ENCODE measurements at places on chromosomes 6 and 20.

GRCh38 chr20:61345656-61346055 lies 93.6 kb downstream of the CDH4 start:
- DNase-seq: no peak

GRCh38 chr6:144190080-144190479 lies 39.8 kb downstream of the STX11 start:
- DNase-seq: no peak

GRCh38 chr6:157270916-157271315 lies 52.4 kb downstream of the TMEM242 start:
- no peak for DNase-seq

DNA sequence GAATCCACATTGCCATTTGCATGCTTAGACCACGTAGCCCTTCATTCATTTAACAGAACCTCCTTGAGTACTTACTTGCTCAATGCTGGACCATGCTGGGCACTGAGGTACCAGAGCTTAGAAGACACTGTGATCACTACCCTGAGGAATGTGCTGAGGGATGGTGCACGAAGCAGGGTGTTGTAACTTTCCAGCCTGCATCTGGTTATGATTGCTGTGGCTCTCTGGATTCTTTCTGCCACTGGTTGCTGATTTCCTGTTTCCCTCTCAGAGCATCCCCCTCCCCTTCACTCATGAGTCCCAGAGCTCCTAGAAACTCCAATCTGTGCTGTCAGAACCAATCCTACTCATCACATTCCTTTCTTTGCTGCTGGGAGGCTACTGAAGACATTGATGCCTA lies 537.4 kb downstream of the PTPRT start:
- DNase-seq: no peak

DNA sequence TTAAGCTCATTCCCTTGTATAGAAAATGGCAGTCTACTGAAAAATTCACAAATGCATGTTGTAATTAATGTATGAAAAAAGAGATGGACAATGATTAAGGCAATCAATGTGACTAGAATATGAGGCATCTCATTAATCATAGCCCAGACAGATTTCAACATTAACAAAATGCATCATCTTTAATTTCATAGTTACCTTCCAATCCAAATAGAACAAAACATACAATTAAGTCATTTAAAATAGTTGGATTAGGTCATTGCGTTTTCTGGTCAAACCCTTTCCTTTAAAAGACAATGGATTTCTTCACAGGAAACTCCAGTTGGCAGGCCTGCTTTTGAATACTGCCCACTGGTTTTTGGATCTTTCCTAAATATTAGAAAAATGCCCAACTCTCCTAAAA lies 203.9 kb downstream of the HAO1 start:
- DNase-seq: no peak

GRCh38 chr20:24425523-24426135 lies 43.8 kb upstream of the SYNDIG1 start:
- no peak for DNase-seq

DNA sequence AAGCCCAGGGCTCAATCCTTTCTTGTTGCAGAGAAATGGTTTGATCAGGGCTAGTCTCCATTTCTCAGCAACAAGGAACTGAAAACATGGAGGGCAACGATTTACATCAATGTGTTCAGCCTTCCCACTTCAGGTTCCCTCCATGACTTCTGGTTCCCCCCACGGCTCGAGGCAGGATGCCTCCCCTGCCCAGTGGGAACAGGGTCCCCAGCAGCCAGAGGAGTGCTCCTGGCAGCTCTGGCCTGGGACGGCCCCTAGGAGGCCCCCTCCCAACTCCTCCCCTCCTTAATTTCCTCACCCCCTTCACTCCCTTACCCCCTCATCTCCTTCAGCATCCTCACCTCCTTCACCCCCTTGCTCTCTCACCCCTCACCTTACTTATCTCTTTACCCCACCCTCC lies 283.8 kb downstream of the CDC5L start:
- no peak for DNase-seq

- DNase-seq: no peak
Measured at GRCh38 chr20:39190666-39191570, 228.8 kb downstream of the DHX35 start.

- peak; percentile 44 for DNase-seq
Measured at GRCh38 chr6:87483929-87484328, 11.2 kb downstream of the SLC35A1 start.

- DNase-seq: peak; percentile 26
Measured at GRCh38 chr6:143258945-143259344, 191.6 kb downstream of the ADAT2 start.

GRCh38 chr6:56526860-56527544 lies 115.7 kb downstream of the DST start:
- no peak for DNase-seq

DNA sequence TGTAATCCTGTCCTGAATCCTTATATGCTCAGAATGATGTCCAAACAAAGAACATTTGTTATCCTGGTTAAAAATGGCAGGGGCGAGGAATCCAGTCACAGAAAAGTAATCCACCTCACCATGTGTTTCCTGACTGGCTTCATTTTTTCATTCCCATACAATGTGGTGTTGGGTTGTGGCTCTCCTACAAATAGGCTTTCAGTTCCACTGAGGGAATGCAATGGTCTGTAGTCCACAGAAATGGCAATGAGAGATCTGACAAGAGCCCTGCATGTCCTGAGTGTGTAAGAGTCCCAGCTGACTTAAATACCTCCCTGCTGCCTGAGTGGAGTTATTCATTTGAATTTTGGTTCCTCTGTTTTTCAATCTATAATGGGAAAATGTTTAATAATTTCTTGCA lies 47.4 kb upstream of the FBXL4 start:
- no peak for DNase-seq

- DNase-seq: peak; percentile 1
Measured at GRCh38 chr6:116511424-116512110, at the start of gene CALHM5. Gene CALHM5, plus strand, starts transcription at chr6:116511639. Its CDS starts 58 bp downstream, at chr6:116511697.

DNA sequence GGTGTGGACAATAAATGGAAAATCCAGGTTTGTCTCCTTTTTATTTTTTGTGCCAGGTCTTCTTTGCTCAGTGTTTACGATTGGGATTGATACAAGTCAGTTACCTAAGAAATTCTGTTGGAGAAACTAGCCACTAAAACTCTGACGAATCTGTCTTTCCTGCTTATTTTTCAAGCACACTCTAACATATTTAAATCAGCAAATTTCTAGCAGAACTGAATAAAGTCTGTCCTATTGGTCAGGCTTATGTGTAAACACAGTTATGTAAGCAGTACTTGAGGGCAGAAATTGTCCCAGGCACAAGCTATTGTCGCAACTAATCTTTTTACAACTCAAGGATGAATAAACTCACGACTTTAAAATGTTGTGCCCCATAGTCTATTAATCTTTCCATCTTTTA lies 12.1 kb upstream of the EXOC2 start:
- DNase-seq: no peak

GRCh38 chr6:167826896-167827582 lies at the start of gene AFDN:
Gene AFDN, plus strand, starts transcription at chr6:167826911. Its CDS starts 222 bp downstream, at chr6:167827133.
- no peak for DNase-seq

GRCh38 chr6:46347669-46348068 lies 143.6 kb downstream of the RCAN2 start:
- no peak for DNase-seq

GRCh38 chr6:81534934-81535465 lies 217.5 kb downstream of the TENT5A start:
- no peak for DNase-seq

DNA sequence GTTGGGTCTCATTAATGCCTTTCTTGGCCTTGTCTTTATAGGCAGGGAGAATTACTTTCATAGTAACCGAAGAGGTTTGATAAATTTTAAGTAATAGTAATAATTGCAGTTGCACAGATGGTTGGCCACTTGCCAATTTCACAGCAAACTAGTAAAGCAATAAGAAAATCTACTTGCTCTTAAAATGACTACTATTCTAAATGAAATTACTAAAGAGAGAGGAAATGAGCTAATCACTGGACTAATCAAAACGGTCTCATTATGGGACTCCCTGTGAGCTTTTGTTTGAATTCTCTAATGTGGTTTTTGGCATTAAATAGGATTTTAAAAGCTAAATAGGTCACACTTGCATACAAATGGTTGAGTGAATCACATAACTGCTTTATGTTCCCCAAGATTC lies 227.4 kb upstream of the PLN start:
- DNase-seq: no peak

GRCh38 chr6:36780442-36781177 lies 58.6 kb downstream of the CPNE5 start:
- peak; percentile 64 for DNase-seq

- DNase-seq: no peak
Measured at GRCh38 chr20:17189976-17190695, 36.7 kb upstream of the PCSK2 start.

GRCh38 chr6:67916399-67916798 lies 718.7 kb upstream of the ADGRB3 start:
- no peak for DNase-seq

DNA sequence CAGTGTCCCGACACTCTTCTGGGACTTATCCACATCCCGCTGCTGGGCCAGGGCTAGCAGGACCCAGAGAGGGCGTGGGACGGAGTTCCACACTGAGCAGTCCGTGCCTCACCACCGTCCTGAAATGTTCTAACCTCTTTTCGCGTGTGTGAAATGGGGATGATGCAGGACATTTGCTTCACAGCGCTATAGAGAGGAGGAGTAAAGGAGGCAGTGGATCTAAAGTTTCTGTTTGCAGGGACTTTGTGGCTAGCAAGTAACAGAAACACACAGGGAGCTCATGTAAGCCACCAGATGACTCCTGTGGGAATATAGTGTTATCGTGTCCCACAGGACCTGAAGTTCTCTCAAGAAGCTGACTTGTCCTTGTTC lies 634 bp downstream of the ITPA start:
- DNase-seq: no peak

DNA sequence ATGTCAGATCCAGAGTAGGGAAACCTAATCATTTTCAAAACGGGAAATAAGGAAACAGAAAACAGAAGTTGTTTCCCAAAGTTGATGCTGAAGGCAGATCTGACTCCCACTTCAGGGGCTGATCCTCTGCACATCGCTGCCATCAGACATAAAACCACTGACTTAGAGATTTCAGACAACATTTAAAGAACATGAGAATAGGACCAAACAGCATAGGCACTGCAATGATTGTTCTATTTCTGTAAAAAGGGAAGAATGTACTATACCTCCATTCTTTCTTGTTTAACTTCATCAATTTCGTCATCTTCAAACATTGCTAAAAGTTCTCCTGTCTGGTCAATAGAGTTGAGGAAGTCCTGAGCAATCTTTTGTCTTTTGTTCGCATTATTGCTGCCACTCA lies 324.7 kb upstream of the RUNX2 start:
- DNase-seq: no peak

DNA sequence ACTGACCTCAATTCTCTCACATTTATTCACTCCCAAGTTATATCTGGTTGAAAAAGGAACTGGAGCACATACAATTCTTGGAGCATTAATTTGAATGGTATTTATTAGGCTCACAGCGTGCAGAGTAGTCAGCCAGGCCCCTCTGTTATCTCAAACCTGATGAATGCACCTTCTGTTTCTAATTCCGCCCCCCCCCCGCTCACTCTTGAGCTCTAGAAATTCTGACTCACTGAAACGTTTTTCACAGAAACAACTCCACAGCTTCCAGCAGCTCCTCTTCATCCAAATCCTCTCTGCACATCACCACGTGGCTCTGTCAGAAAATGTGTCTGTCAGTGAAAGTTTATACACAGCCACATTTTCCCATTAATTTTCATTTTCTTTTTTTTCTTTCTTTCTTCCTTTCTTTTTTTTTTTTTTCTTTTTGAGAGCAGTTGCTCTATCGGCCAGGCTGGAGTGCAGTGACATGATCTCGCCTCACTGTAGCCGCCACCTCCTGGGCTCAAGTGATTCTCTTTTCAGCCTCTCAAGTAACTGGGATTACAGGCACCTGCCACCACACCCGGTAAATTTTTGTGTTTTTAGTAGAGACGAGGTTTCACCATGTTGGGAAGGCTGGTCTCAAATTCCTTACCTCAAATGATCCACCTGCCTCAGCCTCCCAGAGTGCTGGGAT lies 109.4 kb downstream of the TBXT start:
- DNase-seq: no peak

- no peak for DNase-seq
Measured at GRCh38 chr6:6825193-6825784, 236.8 kb downstream of the LY86 start.

- no peak for DNase-seq
Measured at GRCh38 chr20:37235065-37235464, 26.5 kb downstream of the GHRH start.

- DNase-seq: peak; percentile 23
Measured at GRCh38 chr20:43667341-43668132, 623 bp downstream of the MYBL2 start.

GRCh38 chr20:32934580-32934979 lies 69.7 kb downstream of the SUN5 start:
- DNase-seq: no peak

DNA sequence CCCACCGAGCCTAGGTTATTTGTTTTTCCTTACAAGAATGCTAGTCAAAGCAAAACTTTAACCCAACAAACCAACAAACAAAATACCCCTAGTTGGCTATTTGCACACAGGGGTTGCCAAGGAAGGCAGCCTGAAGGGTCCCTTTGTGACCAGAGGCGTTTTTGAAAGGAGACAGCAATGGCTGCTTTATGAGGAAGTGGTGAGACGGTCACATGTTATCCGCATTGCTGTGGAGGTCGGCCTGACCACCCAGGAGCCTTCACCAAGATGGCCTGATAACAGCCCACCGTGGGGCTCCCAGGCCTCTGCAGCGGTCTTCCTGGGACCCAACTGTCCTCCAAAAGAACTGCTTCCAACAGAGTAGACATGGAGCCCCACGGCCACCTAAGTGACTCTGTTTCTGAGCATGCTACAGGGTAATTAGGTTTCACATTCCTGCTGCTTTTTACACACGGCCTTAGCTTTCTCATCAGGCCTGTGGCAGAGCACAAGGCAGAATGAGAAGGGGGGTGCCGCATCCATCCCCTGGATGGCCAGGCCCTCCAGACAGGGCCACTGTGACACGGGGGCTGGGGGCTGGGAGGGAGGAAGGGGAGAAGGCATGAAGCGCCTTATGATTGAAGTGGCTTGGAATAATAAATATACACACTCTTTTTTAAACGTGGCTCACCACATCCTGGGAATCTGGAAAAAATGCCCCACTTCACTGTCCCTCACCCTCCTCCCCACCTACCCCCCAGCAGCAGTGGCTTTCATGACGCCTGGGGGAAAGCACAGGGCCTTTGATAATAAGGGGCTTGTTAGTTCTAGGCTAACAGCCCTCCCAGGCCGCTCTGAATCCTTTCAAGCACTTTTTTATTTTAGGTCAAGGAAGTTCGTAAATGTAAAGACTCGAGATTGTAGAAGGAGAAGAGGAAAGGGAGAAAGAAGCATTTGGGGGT lies 86.0 kb downstream of the CLIC5 start:
- DNase-seq: no peak

GRCh38 chr6:56091159-56091869 lies 156.1 kb downstream of the COL21A1 start:
- DNase-seq: peak; percentile 16

DNA sequence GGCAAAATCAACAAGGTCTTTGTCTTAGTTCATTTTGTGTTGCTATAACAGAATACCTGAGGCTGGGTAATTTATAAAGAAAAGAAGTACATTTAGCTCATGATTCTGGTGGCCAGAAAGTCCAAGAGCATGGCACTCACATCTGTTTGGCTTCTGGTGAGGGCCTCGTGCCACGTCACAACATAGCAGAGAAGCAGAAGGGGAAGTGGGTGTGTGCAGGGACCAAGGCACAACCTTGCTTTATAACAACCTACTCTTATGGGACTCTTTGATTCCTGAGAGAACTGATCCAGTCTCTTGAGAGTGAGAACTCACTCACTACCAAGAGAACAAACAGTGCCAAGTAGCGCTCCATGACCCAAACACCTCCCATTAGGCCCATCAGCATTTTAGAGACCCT lies 25.4 kb downstream of the GABRR2 start:
- no peak for DNase-seq

GRCh38 chr20:62979310-62979709 lies 26.8 kb downstream of the SLC17A9 start:
- DNase-seq: no peak
